ENCODE measurements at places on chromosomes 16 and 17.

DNA sequence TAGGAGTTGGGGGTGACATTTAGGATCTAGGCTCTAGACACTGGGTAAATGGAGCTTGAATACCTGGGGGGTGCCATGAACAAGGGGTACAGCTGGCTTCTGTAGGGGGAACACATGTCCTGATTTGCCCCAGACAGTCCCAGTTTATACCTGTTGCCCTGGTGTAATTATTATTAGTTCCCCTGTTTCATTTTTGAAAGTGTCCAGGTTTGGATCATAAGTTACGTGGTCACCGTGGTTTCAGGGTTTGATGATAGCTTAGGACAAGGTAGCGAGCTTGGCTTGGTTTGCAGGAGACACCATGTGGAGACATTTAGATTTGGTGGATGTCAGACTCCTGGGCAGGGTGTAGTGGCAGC, 5.5 kb downstream of the MLLT6 start:
- DNase-seq, result no peak

DNA sequence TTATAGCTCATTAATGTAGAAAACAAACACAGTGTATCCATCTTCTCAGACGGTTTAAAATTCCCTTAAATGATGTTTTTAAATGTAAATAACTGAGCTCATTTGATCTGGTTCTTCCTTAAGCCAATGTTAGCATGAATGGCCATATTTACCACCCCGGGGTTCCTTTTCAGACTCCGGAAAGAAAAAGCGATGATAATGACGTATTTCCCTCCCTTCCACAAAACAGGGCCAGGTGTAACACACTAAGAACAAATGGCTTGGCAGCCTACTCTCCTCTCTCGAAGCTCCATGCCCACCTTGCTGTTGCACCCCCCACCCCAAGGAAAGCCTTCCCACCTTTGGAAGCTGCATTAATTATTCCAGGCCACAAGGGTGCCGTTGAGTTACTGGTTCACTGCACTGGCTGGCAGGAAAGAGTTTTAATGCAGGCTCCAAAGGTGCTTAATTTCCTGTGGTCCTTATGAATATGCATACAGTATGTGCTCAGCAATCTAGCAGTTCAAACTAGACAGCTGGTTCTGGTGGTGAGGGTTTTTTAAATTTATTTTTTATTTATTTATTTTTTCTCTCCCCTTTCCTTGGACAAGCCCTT, 378.9 kb downstream of the WWOX start:
- no peak for DNase-seq

GRCh38 chr17:67488161-67488560, 111.1 kb downstream of the PITPNC1 start:
- DNase-seq, result no peak

DNA sequence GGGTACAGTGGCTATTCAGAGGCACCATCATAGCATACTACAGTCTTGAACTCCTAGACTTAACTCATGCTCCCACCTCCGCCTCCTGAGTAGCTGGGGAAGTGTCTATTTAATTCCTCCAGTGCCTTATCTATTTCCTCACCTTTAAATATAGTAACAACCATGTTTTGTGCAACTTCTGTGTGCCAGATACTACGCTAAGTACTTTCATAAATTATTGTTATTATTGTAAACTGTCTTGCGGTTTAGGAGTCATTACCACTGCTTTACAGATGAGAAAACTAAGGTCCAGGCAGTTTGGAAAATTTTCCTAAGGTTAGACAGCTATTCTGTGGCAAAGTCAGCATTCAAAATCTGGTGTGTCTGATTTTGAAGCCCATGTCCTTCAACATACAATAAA, 359.1 kb upstream of the XYLT1 start:
- no peak for DNase-seq

- no peak for DNase-seq
These were observed 272.8 kb upstream of the KCNJ16 start for GRCh38 chr17:69802045-69802740.

DNA sequence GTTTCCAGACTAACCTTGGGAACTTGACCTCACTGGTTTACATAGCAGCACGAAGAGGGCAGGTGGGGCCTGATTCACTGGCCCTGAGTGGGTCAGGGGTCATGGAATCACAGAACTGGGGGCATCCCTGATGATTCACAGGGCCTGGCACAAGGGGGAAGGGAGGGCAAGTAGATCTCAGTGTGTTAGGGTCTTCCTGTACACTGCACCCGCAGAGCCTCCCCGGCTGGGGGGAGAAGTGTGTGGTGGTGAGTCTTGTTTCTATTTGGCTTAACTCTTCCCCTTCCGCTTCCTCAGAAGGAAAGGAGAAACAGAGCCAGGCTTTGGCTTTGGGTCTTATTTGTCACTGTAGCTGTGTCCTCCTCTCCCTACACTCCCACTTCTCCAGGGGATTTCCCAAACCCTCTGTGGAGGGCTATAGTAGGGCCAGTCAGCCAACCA, 3.7 kb downstream of the STARD3 start:
- DNase-seq, result no peak

DNA sequence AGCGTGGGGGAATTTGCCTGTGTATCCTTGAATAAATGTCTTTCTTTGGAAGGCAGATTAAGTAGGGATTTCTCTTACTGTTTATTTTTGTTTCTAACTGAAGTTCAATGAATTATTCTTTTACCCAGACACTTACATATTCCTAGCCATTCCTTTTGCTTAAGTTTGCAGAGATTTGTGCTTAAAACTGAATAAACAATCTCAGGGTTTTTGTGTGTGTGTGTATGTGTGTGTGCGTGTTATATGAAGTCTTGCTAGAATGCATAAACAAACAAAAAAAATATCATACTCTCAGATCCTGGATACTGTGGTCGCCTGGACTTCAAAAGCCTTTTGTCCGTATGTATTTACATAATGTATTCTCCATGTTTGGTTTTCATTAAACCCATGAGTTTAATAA, 672.8 kb downstream of the MAF start:
- no peak for DNase-seq
